ENCODE measurements at places on chromosomes 12 and 14.

DNA sequence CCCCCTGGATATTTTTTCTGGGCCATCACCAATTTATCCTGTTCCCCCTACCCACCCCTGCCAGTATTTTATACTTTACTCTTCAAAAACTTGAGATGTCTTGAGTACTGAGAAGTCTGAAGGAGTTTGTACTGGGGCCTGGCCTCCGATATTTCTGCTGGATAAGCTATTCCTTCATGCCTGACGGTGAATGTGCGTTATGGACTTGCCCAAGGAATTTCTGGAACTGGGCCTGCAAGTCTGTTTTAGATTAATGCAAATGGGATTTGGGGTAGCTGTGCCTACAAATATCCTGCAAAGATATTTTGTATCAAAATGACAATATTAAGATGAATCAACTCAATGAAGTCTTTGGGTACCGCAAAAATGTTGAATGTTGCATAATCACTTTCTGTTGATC lies at the start of gene PTCSC3:
TSS of gene PTCSC3 (minus strand) at position 199 of the 400 bp plus-strand sequence.
- no peak within 1 kb of the TSS for H3K27ac ChIP-seq
- no peaks in the 10 kb centered on the region for H3K4me1 ChIP-seq
- H3K36me3 ChIP-seq = no peaks in the 10 kb centered on the region
- no peak for DNase-seq
- no peaks in the 10 kb centered on the region for H3K27me3 ChIP-seq
- no peak within 1 kb of the TSS for H3K4me3 ChIP-seq

GRCh38 chr12:66269757-66270383 lies 32.4 kb upstream of the HELB start:
- no peaks in the 10 kb centered on the region for H3K4me1 ChIP-seq
- DNase-seq = no peak
- no peak overlapping the region for H3K27ac ChIP-seq
- no peak overlapping the region for H3K4me3 ChIP-seq

DNA sequence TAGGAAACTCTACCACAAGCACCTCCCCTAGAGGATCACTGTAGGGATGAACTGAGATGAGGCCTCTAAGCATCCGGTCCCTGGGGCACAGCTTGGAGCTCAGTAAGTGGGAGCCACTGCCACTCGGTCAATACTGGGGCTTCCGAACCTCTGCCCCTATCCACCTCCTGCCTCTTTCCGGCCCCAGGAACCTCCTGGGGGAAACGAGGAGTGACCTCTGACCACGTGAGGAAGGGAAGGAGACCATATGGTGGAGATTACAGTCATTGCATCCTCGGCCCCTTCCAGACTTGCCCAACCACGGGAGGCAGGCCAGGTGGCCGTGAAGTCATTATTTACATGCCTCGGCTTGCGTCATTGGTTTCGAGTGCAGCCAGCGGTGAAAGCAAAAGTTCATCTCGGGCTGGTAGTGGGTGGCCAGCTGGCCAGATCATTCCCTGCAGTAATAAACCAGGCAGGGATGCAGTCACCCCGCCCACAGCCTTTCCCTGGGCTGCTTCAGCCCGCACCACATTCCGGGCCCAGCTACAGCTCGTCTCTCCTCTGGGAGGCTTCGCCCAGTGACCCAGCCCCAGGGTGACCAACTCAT lies 65.4 kb downstream of the C14orf132 start:
- peak; percentile 52 for DNase-seq
- no peaks in the 10 kb centered on the region for H3K36me3 ChIP-seq
- H3K27ac ChIP-seq = peak overlapping the region; percentile 40
- no peaks in the 10 kb centered on the region for H3K27me3 ChIP-seq
- no peak overlapping the region for H3K4me3 ChIP-seq

DNA sequence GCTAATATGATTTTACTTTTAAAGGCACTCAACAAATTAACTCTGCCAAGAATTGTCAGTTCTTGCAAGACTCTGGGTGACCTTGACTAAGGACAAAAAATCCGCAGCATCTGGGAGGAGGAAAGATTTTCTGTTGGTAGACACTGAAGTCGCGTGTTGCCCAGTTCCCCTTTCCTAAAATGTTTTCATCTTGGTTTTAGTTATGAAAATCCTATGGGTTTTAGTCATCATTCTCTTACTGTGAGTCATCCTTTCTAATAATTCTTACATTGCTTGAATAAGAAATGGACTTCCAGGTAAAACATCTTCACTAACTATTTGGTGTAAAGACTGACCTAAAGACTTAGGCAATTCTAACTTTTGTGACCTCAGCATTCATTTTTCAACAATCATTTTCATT lies 9.1 kb downstream of the GSG1 start:
- DNase-seq = no peak
- no peak overlapping the region for H3K4me3 ChIP-seq
- H3K36me3 ChIP-seq = no peaks in the 10 kb centered on the region
- no peaks in the 10 kb centered on the region for H3K27me3 ChIP-seq

DNA sequence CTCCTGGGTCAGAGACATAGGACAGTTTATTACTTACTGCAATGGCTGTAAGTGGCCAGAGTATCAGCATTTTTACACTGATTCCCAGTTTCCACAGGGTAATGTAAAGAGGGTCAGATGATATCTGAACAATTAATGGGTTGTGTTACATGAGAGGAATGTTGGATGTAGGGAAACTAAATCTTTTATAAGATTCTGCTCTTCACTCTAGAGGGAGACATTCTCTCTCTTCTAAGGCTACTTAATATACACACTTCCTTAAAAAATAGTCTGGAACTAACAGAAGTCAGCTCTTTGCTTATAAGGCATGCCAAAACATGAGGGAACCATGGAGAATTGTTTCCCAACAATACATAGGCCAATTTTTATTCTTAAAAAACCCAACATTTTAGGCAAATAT lies 389.8 kb downstream of the ETNK1 start:
- H3K4me3 ChIP-seq = no peak overlapping the region
- DNase-seq = no peak
- H3K4me1 ChIP-seq = no peaks in the 10 kb centered on the region
- no peaks in the 10 kb centered on the region for H3K27me3 ChIP-seq
- no peaks in the 10 kb centered on the region for H3K36me3 ChIP-seq
